Activated CD8-positive, alpha-beta memory T cell treated with anti-CD3 and anti-CD28 coated beads, Interleukin-2, amount 10 ng/mL, durations not matched to agents 7 days and 5 days (primary cell): ENCODE measurements at places on chromosomes 2 and 18. TPM values are rescaled to one million over a fixed set of nuclear protein-coding genes. Genes with fewer than 3 reads are reported as not detected.
A peak's percentile ranks its signal among the peaks of the same experiment; 100 is the strongest.

- no peaks in the 10 kb centered on the region for H3K27me3 ChIP-seq
- H3K36me3 ChIP-seq, result no peaks in the 10 kb centered on the region
- DNase-seq, result no peak
- H3K4me3 ChIP-seq, result no peak overlapping the region
- H3K27ac ChIP-seq, result no peak overlapping the region
Observed at GRCh38 chr2:218679119-218679518, 7.2 kb downstream of the STK36 start.

GRCh38 chr2:86807133-86807467, 16.4 kb upstream of the CD8A start:
- H3K36me3 ChIP-seq, result peaks cover 18% of the 10 kb centered on the region
- H3K4me1 ChIP-seq, result peaks cover 48% of the 10 kb centered on the region
- no peak for DNase-seq
- H3K4me3 ChIP-seq, result peak overlapping the region; percentile 90
- peak overlapping the region; percentile 93 for H3K27ac ChIP-seq

Gene RAB27B
- 3.5 TPM for total RNA-seq

Gene LYPD6B
- total RNA-seq, result not detected

Gene DSEL
- 0.05 TPM for total RNA-seq

Gene CAVIN2
- not detected for total RNA-seq

GRCh38 chr18:12246849-12247808, 7.0 kb upstream of the CIDEA start:
- DNase-seq, result no peak
- H3K4me1 ChIP-seq, result no peaks in the 10 kb centered on the region
- H3K27me3 ChIP-seq, result peaks cover 25% of the 10 kb centered on the region
- no peaks in the 10 kb centered on the region for H3K36me3 ChIP-seq

DNA sequence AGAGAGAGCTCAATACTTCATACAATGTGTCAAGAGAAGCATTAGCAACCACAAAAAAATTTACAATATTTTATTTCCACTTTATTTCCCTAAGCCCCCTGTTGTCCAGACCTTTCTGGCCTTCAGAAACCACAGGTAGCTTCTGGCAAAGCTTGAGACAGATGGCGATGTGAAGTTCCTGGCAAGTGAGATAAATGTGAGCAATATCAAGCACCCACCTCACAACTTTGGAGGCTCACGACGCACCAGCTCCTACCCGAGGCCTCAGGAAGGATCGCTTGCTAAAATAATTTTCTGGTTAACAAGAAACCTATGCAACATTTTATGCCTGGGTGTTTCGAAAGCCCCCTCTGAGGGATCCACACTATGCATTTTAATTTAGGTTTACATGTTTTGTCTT, 158.1 kb upstream of the CHAC2 start:
- peaks cover 3% of the 10 kb centered on the region for H3K27me3 ChIP-seq
- H3K36me3 ChIP-seq, result no peaks in the 10 kb centered on the region
- H3K4me1 ChIP-seq, result no peaks in the 10 kb centered on the region
- DNase-seq, result no peak
- no peak overlapping the region for H3K27ac ChIP-seq

DNA sequence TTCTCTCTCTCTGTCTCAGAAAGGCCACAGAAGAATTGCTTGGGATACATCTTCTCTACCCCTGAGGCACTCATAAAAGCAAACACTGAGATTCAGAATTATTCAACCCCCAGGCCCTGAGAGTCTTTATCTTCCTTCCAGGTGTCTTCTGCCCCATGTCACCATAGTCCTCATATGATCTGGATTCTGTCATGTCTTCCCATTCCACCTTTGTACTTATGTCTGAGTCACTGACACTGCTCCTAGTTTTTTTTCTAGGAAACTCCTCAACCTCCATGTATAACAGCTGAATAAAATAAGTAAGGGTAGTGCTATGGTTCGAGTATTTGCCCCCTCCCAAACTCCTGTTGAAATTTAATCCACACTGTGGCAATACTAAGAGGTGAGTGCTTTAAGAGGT, 11.6 kb downstream of the HIBCH start:
- H3K36me3 ChIP-seq, result peaks cover 31% of the 10 kb centered on the region
- H3K4me1 ChIP-seq, result peaks cover 16% of the 10 kb centered on the region
- H3K27ac ChIP-seq, result no peak overlapping the region
- no peak for DNase-seq
- H3K27me3 ChIP-seq, result no peaks in the 10 kb centered on the region
- H3K4me3 ChIP-seq, result no peak overlapping the region

Gene SP5
- total RNA-seq, result not detected

Gene CCL20
- not detected for total RNA-seq

DNA sequence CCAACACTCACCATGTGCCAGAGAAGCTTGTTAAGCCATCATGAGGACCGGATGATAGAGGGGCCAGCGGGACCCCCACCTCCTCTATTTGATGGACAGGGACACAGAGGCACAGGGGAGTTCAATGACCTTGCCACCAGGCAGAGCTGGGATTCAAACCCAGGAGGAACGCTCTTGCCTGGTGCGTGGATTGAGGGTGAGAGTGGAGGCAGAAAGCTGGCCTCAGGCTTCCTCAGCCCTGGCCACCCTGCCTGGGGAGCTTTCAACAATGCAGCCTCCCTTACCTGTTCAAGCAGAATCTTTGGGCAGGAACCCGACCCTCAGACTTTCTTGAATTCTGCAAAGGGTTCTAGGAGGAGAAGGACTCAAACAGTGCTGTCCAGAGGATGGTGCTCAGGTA, 39.9 kb upstream of the MAL start:
- H3K36me3 ChIP-seq, result no peaks in the 10 kb centered on the region
- no peak for DNase-seq
- peaks cover 3% of the 10 kb centered on the region for H3K4me1 ChIP-seq
- peaks cover 20% of the 10 kb centered on the region for H3K27me3 ChIP-seq

DNA sequence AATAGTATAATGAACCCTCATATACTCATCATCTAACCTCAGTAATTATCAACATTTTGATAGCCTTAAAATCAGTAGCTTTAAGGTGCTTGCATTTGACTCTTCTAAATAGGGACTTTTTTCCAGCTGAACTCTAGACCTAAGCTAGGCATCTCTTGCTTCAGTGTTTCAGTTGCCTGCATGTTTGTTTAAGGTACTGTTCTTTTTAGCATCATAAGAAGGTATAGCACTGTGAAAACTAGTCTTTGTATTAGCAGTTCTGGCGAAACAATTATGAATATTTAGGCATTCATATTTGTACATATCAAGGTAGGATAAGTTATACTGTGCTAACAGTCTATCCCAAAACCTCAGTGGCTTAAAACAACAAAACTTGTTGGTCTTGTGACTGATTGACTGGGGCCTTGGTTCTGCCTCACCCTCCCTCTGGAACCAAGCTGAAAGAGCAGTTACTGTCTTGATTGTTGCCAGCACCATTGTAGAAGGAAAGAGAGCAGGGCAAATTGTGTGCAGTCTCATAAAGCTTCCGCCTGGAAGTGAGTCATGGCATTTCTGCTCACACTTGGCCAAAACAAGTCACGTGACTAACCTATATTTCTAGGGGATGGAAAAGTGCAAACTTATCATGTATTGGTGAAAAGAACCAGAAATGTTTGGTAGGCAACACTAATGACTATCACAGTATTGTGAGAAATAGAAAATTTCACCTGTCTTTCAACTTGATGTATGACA, 24.3 kb downstream of the GALNT1 start:
- no peak overlapping the region for H3K4me3 ChIP-seq
- DNase-seq, result no peak
- no peaks in the 10 kb centered on the region for H3K27me3 ChIP-seq
- H3K27ac ChIP-seq, result no peak overlapping the region

GRCh38 chr2:40243581-40244187, 208.2 kb downstream of the SLC8A1 start:
- no peaks in the 10 kb centered on the region for H3K27me3 ChIP-seq
- H3K4me3 ChIP-seq, result no peak overlapping the region
- H3K36me3 ChIP-seq, result no peaks in the 10 kb centered on the region

Gene CFAP221
- not detected for total RNA-seq

Gene LTBP1
- 0.50 TPM for total RNA-seq

DNA sequence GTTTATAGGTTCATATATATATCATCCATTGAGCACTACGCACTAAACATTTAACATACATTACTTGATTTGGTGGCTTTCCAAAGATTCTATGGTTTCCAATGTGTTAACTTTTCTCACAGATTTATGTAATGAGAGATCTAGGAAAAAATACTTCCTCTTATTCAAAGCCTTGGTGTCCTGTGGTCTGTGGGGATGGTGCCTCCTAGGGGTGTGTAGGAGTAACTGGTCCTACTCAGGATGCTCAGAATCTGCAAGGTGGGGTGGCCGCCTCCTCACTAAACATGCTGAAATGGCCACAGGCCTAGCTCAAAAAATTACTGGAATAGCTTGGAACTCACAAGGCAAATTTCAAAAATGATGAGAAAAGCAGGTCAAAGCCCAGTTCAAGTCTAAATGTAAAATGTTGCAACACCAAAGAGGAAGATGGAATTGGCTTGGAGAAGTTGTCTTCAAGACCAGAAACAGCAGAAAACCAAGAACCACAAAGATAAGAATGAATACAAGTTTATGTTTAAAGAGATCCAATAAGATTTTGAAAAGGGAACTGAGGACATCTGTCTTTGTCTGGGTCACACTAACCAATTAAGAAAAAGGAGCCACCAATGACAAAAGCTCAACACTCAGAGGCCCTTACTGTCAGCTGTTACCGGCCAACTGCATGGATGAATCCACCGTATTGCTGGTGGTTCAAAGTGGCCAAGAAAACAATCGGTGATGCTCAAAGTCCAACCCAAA, 11.5 kb downstream of the GPR55 start:
- H3K4me3 ChIP-seq, result no peak overlapping the region
- H3K36me3 ChIP-seq, result peaks cover 31% of the 10 kb centered on the region
- peak; percentile 39 for DNase-seq
- H3K4me1 ChIP-seq, result peaks cover 66% of the 10 kb centered on the region

- peaks cover 61% of the 10 kb centered on the region for H3K36me3 ChIP-seq
- H3K27me3 ChIP-seq, result no peaks in the 10 kb centered on the region
- no peak overlapping the region for H3K4me3 ChIP-seq
Observed at GRCh38 chr18:69996417-69996816, 48.7 kb upstream of the CD226 start.

Gene CDK15
- total RNA-seq, result not detected

DNA sequence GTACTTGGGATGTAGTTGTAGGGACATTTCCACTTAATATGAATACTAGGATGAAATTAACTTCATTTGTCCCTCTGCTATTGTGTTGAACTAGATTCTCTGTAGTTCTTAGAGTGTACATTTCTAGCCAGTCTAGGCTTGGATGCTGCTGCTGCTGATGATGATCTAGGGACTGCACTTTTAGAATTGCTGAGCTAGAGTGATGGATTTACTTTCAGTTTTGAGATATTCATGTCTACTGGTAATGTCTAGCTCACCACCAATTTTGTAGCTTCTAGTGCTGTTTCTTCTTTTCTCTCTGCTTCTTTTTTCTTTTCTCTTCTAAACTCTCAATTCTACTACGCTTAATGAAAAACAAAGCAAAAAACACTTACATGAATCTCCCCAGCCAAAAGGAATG, 49.4 kb downstream of the MRPS9 start:
- DNase-seq, result no peak
- peaks cover 12% of the 10 kb centered on the region for H3K4me1 ChIP-seq
- no peaks in the 10 kb centered on the region for H3K27me3 ChIP-seq

DNA sequence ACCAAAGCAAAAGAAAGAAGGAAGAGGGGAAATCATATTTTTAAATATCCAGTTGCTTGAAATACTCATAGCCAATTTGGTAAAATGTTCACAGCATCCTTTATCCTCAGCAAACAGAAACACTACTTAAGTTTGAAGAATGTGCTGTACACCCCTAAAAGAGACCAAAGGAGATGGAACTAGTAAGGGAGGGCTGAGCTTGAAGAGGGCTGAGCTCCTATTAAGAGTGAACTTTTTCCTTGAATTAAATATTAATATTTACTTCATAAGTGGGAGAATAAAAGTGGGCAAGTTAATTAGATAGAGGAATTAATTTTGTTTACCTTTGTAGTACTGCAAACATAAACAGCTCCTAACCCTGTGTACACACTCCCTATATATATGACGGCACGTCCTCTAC, 7.0 kb downstream of the EVX2 start:
- peaks cover 82% of the 10 kb centered on the region for H3K27me3 ChIP-seq
- no peak overlapping the region for H3K4me3 ChIP-seq
- H3K36me3 ChIP-seq, result peaks cover 3% of the 10 kb centered on the region
- peaks cover 10% of the 10 kb centered on the region for H3K4me1 ChIP-seq
- no peak for DNase-seq

DNA sequence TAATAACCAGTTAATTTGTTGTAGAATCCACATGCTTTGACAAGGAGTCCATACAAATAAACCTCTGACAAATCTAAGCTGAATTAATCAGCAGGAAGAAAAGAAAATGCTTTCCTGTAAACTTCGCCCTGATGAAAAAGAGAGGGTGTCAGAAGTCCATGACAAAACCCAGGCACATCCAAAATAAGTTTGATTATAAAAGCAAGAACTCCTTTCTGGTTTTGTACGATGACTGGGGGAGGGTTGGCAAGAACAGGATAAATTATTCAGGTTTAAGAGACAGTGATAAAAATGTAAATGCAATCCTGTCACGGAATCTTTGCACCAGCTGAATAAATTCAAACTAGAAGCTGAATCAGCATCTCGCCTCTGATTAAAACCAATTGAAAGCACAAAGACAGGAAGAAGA, 469.2 kb upstream of the TNP1 start:
- H3K27me3 ChIP-seq, result no peaks in the 10 kb centered on the region
- no peak overlapping the region for H3K4me3 ChIP-seq
- H3K36me3 ChIP-seq, result no peaks in the 10 kb centered on the region
- DNase-seq, result no peak
- no peak overlapping the region for H3K27ac ChIP-seq

Gene SERPINB11
- not detected for total RNA-seq

GRCh38 chr18:42864876-42865275, 250.6 kb downstream of the RIT2 start:
- H3K27me3 ChIP-seq, result no peaks in the 10 kb centered on the region
- no peak for DNase-seq
- no peak overlapping the region for H3K4me3 ChIP-seq
- no peaks in the 10 kb centered on the region for H3K4me1 ChIP-seq

- H3K4me1 ChIP-seq, result no peaks in the 10 kb centered on the region
- no peak for DNase-seq
- no peak overlapping the region for H3K4me3 ChIP-seq
- no peak overlapping the region for H3K27ac ChIP-seq
Observed at GRCh38 chr2:219434468-219434717, 250 bp upstream of the SPEG start.

Gene ATP6V1B1
- not detected for total RNA-seq

Gene TNS1
- total RNA-seq, result 1.4 TPM

DNA sequence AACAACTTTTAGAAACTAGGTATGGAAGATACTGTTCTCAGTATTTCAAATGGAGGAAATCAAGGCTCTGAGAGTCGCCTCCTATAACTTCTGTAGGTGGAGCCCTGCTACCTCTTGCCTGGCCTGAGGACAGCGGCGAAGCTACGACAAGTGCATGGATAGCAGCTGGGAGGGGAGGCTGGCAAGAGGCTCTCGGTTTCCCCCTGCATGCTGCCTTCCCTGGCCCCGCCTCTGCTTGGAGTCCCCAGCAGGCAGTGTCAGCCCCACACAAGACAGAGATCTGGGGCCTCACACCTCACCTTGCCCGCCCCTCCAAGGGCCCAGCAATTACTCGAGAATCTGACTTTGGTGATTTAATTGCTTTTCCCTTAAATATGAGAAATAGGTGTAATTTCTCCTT, 107.6 kb upstream of the POU3F3 start:
- H3K4me1 ChIP-seq, result no peaks in the 10 kb centered on the region
- no peaks in the 10 kb centered on the region for H3K36me3 ChIP-seq
- no peak for DNase-seq

Gene FTCDNL1
- total RNA-seq, result 2.8 TPM

GRCh38 chr2:39008665-39009064, 112.2 kb downstream of the SOS1 start:
- H3K27me3 ChIP-seq, result no peaks in the 10 kb centered on the region
- no peak for DNase-seq
- H3K4me1 ChIP-seq, result peaks cover 4% of the 10 kb centered on the region
- no peak overlapping the region for H3K4me3 ChIP-seq
- H3K27ac ChIP-seq, result peak overlapping the region; percentile 52

Gene ALPG
- total RNA-seq, result not detected
